ENCODE measurements at places on chromosomes 16 and 17.

DNA sequence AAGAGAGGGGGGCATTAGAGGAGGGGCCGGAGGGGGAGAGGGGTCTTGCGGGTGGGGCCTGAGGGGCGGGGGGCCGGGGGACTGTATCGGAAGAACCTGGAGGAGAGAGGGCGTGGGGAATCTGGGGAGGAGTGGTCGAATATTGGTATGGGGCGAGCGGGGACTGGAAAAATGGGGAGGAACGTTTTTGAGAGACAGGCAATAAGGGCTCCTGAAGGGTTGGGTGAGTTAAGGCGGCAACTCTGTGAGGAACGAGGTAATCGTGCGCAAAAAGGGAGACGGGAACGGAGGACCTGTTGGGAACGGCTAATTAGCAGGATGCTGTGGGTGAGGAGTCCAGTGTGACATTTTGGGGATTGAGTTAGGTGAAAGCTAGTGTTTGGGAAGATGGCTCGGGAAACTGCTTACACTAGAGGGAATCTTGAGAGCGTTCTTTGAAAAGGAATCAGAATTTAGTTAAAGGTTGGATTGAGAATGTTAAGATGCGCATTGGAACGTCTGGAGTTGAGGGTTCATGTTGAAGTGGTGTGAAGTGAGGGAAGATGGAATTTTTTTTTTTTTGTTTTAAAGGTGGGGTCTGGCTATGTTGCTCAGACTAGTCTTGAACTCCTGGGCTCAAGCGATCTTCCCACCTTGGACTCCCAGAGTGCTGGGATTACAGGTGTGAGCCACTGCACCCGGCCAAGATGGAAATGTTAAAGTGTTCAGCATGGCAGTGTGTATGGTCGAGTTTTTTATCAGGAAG lies 662 bp downstream of the WIPF2 start:
- no peak for DNase-seq

- DNase-seq, result no peak
Observed at GRCh38 chr16:3188925-3189825, 1.2 kb downstream of the OR1F1 start.

DNA sequence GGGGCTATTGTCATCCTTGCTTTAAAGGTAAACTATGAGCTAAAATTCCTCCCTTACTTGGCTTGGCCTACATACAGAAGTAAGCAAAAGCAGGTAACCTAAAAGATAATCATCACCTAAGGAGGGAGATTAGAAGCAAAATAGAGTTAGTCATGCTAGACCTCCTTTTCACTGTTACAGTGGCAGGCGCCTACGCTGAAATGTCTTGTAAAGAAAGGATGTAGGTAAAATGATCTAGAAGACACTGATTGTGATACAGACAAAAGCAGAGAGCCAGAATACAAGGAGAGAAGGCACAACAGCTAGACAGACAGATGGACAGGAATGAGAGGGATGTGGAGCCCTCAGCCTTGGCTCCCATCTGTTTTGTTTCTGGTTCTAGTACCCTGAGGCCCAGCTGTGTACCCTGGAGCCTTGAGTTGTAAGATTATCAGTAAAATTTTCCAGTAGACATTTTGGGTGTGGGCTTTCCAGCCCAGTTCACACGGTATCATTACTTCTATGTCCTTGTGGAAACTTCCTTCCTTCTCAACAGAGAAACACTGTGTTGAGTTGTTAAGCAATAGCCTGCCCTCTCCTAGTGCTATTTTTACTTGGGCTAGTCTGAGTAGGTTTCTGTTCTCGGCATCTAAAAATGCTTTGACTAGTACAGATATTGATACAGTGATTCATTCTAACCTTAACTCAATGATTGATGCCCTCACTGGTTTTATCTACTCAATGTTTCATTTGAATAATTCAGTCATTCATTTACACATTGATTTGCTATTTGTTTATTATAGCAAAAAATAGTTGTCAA lies 7.7 kb upstream of the C16orf78 start:
- DNase-seq, result no peak

DNA sequence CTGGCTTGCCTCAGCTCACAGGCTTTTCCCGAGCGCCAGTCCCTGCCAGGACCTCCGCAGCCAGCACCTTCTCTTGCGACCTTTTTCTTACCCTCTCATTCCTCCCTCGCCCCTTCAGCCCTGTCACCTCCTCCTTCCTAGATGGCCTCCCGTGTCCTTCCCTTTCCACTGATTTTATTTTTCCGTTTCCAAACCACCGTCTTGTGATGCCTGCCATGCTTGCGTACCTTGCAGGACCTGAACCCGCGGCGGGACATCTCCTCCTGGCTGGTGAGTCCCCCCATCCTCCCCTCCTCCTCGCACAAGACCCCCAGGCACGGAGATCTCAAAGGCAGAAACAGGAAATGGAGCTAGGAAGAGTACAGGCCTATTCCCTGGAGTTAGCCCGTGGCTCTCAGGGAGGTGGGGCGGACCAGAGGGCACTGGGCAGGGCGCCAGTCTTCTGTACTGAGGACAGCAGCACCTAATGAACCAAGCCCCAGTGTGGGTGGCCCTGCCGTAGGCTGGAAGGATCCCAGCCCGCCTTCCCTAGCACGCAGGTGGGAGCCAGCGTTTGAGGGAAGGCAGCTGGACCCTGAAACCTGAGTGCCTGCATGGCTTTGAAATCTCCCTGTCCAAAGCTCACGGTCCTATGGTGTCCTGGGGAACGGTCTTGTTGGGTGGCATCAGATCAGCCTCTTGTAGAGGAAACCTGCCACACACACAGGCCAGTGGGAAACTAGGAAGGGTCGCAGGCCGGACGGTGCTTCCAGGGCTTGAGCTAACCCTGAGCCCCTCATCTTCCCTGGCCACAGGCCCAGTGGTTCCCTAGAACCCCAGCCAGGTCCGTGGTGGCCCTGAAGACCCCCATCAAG lies 612 bp downstream of the CISD3 start:
- DNase-seq, result no peak

- no peak for DNase-seq
Observed at GRCh38 chr17:43823350-43824084, 9.4 kb downstream of the MPP3 start.

DNA sequence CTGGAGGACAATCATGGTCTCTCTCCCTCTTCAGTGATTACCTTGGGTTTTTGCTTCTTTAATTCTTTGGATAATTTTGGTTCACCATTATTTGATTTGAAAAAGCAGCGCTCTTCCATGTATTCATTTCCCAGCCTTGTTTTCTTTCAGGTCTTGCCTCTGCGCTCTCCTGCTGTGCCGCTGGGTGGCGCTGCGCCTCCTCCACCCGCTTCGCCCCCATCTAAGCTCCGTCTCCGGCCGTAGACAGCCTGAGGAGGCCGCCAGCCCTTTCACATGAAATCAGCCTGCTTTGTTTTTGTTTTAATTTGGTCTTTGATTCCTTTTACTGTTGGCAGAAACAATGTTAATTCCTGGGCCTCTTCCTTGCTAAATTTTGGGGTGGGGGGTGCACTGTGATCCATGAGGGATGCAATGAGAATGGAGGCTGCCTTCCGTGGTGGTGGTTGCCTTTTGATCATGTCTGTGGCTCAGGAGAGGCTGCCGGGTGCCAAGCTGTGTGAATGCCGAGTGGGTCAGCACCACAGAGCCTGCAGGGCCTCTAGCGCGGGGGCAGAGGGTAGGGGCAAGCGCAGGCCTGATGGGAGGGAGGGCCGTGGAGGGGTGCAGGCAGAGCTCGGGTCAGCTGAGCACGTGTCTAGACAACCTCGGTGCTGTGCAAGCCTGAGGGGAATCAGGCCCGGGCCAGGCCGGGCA lies 64.1 kb downstream of the PLD6 start:
- no peak for DNase-seq

DNA sequence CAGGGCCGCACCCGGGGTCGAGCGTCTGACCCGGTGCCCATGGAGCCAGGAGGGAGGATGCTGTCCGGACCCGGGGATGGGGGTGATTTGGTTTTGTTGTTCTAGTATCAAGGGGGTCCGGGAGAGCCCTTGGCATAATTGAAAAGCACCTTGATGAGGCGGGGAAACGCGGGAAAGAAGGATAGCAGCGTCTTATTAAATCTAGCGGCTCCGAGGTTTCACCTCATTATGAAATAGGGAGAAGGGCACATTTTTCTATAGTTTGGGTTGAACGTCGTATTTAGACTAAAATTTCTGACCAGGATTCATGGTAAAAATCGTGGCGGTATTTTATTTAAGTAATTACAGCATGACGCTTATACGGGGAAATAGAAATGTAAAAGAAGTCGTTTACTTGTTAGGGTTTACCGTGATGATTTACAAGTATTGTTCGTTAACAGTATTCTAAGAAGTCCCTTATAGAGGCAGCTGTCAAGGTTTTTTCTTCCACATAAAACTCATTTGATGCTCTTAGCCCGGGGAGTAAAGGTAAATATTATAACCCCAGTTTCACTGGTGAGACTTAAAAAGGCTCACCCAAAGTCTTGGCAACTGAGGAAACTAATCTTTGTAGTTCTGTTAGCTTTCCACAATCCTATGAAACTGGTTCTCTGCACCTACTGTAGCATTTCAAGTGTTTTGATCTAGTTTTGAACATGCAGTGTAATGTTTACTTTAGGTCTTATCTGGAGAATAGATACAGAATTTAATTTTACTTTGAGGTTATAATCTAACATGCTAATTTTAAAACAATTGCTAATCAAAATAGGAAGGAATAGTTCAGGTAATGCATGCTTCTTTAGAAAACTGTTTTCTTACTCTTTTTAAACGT lies 756 bp downstream of the LUC7L3 start:
- no peak for DNase-seq

- DNase-seq, result no peak
Observed at GRCh38 chr16:48622456-48623303, 12.7 kb upstream of the N4BP1 start.

- no peak for DNase-seq
Observed at GRCh38 chr17:65515959-65516948, 45.2 kb downstream of the AXIN2 start.

GRCh38 chr16:10613785-10614485 lies 33.5 kb upstream of the EMP2 start:
- no peak for DNase-seq

DNA sequence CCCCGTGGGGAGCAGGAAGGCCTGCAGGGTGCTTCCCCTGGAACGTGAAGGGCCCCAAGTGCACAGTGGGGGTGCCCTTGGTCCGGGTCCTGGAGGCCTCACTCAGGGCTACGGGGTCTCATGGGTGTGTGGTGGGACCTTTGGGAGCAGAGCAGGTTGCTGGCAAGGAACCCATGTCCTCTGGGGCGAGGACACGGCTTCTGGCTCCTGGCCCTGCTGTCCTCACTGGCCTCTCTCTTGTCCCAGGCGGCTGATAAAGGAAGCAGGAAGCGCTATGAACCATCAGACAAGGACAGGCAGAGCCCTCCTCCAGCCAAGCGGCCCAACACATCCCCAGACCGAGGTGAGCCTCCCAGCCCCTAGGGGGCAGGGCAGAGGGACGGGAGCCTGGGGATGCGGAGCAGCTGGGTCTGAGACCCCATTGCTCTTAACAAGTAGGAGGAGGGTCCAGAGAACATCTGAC lies 9.8 kb upstream of the IL17C start:
- DNase-seq, result no peak

DNA sequence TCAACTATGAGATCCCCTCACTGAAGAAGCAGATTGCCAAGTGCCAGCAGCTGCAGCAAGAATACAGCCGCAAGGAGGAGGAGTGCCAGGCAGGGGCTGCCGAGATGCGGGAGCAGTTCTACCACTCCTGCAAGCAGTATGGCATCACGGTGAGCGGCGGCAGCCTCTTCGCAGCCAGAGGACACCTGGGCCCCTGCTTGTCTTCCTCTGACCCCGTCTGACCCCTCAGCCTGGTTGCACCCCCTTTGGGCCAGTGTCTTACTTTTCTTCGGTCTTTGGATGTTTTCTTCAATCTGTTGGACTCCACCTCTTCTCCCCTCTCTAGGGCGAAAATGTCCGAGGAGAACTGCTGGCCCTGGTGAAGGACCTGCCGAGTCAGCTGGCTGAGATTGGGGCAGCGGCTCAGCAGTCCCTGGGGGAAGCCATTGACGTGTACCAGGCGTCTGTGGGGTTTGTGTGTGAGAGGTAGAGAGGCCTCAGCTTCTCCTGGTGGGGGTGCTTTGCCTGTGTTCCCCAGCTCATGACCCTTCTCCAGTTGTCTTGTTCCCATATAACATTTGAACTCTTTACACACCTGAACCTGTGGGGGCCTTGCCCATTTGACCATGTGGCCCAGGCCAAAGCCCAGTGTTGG lies 4.4 kb downstream of the CDK5RAP3 start:
- no peak for DNase-seq

- no peak for DNase-seq
Observed at GRCh38 chr16:84229471-84229870, 10.3 kb downstream of the KCNG4 start.

- no peak for DNase-seq
Observed at GRCh38 chr17:29004081-29004692, 1.6 kb downstream of the SEZ6 start.

DNA sequence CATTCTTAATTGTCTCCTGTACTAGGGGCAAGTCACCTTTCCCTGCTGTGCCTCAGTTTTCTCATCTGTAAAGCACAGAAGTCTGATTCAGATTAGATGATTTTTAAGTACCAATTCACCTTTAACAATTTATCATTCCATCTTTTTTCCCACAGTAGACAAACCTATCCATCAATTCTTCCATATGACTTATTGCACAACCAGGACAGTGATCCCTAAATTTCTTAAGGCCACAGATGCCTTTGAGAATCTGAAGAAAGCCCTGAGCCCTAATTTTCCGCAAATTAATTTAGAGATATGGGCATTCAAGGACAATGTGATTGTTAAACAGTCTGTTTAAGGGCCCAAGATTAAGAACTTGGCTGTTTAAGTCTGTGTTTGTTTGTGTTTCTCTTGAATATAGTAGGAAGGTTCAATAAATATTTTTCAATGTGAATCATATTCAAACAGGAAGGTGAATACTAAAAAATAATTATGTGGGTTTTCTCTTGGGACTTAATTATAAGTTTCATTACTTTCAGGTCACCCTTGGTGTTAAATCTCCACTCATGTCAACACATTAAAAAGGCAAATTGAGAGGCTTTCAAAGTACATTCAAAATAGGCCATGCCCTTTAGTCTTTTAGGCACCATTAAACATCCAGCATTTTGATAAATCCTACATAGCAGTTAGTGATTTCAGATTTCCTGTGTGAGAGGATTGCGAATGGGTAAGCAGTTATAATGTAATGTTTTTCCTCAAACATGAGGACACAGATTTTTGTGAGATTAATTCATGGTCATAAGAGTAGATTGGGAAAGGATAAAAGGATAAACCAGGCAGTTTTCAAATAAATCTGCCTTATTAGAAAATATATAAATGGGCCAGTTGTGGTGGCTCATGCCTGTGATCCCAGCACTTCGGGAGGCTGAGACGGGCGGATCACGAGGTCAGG lies 34.9 kb upstream of the MMD start:
- no peak for DNase-seq

GRCh38 chr17:79104898-79105600 lies 30.4 kb downstream of the ENGASE start:
- DNase-seq, result no peak

GRCh38 chr17:9768381-9768934 lies 22.9 kb downstream of the DHRS7C start:
- DNase-seq, result no peak

GRCh38 chr17:31491376-31492131 lies 100.1 kb downstream of the RAB11FIP4 start:
- DNase-seq, result no peak

GRCh38 chr17:7133424-7133823 lies 18.8 kb upstream of the ASGR2 start:
- DNase-seq, result no peak
